ENCODE measurements at places on chromosomes 12 and 14.

- DNase-seq = no peak
Measured at GRCh38 chr12:117599849-117600248, 238.4 kb upstream of the NOS1 start.

DNA sequence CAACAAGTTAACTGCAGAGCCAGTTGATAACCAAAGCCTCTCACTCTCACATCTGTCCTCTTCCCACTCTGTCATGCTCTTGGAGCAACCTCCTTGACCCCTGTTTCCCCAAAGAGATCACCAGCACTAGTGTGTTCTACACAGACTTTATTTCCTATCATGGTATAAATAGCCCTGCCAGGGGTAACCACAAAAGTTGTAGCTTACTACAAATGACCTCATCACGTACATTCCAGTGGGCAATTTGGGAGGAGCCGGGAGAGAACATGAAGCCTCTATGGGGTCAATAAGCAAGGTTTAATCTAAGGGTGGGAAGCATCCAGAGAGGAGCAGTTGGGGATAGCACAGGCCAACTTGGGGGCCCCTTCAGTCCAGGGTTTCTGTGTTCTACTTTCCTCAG, 186.5 kb downstream of the KCNA5 start:
- no peak for DNase-seq

DNA sequence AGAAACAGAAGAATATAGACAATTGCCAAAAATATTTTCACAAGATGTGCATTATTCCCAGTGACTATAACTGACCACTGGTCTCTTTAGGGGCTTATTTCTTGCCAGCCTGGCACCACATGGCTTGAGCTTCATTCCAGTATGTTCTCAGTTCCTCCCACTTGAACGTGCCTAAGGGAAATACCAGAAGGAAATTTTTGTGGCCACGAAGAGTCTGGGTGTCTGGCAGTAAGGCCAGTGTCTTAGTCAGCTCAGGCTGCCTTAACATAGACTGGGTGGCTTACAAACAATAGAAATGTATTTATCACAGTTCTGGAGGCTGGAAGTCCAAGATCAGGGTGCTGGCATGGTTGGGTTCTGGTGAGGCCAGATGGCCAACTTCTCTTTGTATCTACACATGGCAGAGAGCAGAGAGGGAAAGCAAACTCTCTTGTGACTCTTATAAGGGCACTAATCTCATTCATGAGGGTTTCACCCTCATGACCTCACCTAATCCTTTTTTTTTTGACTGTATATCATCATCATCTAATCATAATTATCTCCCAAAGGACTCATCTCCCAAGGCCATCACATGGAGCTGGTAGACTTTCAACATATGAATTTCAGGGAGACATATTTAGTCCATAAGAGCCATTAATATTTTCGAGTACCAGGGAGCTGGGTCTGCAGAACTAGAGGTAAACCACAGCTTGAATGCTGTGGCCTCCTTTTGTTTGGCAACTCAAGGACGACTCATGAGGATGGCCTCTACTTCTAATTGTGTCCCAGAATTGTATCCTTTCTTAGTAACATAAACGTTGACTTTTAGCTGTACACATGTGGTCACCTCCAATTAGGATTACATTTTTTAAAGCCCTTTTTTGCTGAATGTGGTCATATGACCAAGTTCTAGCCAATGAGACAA, 5.1 kb upstream of the SMOC1 start:
- DNase-seq = no peak

- no peak for DNase-seq
Measured at GRCh38 chr12:97637770-97638169, 175.2 kb downstream of the RMST start.

- DNase-seq = no peak
Measured at GRCh38 chr12:24398605-24399004, 449.1 kb upstream of the SOX5 start.

- no peak for DNase-seq
Measured at GRCh38 chr14:106652494-106652893, 1126.1 kb downstream of the TMEM121 start.

DNA sequence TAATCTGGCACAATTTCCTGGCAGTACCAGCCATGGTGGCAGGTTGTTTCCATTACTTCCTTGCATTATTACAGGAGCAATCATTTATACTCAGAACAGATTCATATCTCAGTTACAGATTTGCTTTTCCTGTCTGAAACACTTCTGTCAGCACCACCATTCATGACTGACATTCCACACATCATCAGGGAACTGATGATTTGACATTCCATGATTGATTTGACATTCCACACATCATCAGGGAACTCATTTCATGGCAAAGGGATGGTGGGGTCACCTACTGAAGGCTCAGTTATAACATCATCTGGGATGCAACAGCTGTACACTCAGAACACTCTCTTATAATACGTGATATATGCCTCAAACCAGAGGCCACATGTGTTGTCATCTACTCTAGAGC, 30.9 kb upstream of the RERGL start:
- no peak for DNase-seq

- no peak for DNase-seq
Measured at GRCh38 chr12:97573901-97574300, 111.3 kb downstream of the RMST start.

DNA sequence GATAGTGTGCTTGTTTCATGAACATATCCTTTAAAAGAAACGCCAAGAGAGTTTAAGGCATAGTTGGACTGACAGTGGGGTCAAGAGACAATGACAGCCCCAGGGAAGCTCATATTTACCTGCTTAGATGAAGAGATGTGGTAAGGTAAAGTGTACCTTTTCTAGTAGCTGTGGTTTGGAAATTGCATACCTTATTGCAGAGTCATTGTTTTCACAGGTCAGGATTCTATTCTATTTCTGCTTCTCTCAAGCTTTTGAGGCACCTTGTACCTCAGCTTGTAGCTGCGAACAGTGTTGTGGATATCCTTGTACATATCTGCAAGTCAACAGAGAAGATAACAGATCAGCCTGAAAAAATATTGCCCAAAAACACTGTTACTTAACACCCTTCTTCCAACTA, 47.7 kb downstream of the ATP6V1D start:
- no peak for DNase-seq

All from T-helper 1 cell (primary cell).